Neural crest cell (in vitro differentiated cells): ENCODE measurements at places on chromosomes 1 and 21. TPM values are rescaled to one million over a fixed set of nuclear protein-coding genes. Genes with fewer than 3 reads are reported as not detected.

DNA sequence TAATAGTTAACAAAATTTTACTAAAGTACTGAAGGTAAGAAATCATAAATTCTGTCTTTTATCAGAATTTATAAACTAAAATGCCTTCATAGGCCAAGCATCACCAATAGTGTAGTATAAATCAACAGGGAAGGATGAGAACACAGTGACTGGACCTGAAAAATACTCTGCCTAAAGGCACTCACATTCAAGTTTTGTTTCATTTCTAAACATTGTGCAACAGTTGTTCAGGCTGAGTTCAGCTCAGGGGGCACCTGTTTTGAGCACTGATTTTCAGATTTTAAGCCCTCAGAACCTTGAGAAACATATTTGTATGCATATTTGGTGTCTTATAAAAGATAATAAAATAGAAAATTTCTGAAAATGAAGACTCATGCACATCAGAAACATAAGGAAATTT, 12.4 kb downstream of the ACBD6 start:
- DNase-seq: no peak

DNA sequence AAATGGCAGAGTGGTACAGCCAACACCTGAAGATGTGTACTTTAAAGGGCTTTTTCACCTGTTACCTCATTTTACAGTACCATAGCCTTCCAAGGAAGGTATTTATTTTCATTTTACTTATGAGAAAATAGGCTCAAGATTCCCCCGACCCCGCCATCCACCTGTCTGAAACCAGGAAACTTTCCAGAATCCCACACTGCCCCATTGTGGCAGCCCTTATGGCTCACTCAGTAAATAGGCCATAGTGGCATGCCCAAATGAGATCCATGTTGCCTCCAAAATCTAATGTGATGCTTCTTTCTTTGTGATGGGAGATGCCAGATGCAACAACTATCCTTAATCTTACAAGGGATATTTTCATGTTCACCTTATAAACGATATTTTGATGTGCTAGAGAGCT, 97.8 kb downstream of the EBNA1BP2 start:
- DNase-seq: no peak

- no peak for DNase-seq
Observed at GRCh38 chr21:31667639-31668038, 8.1 kb downstream of the SOD1 start.

DNA sequence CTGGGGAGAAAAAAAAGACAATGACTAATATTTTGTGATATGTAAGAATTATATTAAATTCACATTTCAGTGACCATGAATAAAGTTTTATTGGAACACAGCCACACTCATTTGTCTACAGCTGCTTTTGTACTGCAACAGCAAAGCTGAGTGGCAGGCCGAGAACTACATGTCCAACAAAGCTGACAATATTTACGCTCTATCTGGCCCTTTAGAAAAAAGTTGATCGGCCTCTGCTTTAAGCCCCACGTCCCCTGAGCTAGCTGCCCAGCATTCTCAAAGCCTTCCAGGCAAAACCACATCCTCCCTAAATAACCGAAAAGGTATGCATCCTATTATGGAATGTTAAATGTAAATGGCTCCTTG, 8.6 kb downstream of the SLC2A1 start:
- no peak for DNase-seq

The FCGR3B gene
- total RNA-seq: not detected in 2 replicates

The TMPRSS2 gene
- not detected in 2 replicates for total RNA-seq

- DNase-seq: no peak
Observed at GRCh38 chr21:14119038-14119437, 91.7 kb downstream of the LIPI start.

The LRRN2 gene
- total RNA-seq: 4.5 and 5.0 TPM in 2 replicates

The GPR37L1 gene
- 0.05 TPM in 1 of 2 replicates, not detected in the other for total RNA-seq

The COL9A2 gene
- total RNA-seq: 9.0 and 10.2 TPM in 2 replicates

- DNase-seq: no peak
Observed at GRCh38 chr1:159927211-159927848, 2.0 kb upstream of the TAGLN2 start.

- DNase-seq: no peak
Observed at GRCh38 chr1:39332291-39332690, 127.8 kb downstream of the MACF1 start.

The IL12RB2 gene
- 0.19 and 0.36 TPM in 2 replicates for total RNA-seq

GRCh38 chr1:202011994-202012393, 1.6 kb downstream of the ELF3 start:
- DNase-seq: no peak

DNA sequence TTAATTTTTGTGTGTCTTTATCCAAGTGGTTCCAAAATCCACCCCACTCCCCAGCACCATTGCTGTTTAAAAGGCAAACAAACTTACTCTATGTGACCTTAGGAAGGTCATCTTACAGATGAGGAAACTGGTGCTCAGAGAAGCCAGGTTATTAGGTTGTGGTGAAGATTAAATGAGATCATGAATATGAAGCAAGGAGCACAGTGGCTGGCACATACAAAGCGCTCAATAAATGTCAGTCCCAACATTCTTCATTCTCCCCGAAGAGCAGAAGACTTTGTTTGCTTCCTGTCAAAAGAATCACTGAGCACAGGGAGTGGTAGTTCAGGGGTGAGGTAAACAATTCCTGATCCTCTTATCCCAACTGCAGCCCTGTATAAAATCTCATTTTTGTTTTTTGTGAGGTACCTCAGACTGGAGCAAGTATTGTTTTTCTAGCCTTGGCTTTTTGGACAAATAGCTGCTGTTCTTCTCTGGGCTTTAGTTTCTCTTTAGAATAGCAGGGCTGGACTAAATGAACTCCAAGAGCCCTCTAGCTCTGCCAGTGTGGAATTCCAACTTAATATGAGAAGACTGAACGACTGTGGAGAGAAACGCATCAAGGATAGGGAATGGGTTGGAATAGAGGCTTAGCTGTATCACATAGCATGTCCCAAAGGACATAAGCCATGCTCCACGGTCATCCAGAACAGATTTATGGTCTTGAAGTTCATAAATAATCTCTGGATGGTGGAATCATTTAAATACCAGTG, 455.3 kb upstream of the USP24 start:
- DNase-seq: no peak

The GATAD2B gene
- total RNA-seq: 49.7 and 52.5 TPM in 2 replicates

The SLC26A9 gene
- 0.16 TPM in 1 of 2 replicates, not detected in the other for total RNA-seq

GRCh38 chr1:42449256-42449655, 6.6 kb downstream of the ZMYND12 start:
- DNase-seq: no peak

GRCh38 chr1:25871086-25871703, 4.3 kb downstream of the PAQR7 start:
- no peak for DNase-seq

DNA sequence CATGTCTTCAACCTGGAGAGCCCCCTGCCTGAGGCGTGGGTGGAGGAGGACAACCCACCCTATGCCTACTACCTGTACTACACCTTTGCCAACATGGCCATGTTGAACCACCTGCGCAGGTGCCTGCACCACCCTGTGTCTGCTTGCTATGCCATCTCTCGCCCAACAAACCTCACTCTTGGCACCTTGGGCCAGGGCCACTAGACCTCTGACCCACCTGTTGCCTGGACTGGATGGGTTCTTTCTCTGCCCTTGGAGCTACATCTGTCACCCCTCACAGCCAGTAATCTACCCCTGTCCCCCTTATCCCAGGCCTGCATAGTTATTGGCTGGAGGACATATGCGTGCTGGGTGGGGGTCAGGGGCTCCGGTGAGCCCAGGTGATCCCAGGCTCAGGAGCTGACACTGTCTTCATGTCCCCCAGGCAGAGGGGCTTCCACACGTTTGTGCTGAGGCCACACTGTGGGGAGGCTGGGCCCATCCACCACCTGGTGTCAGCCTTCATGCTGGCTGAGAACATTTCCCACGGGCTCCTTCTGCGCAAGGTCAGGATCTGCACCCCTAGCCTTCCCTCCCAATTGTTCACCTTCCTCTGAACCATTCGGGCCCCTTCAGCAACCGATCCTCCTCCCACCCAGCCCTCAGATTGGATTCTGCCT, 9.9 kb downstream of the AMPD2 start:
- DNase-seq: no peak

The LCE3E gene
- total RNA-seq: not detected in 2 replicates

- no peak for DNase-seq
Observed at GRCh38 chr1:14815175-14815877, 216.8 kb downstream of the KAZN start.

The APP gene
- 245 and 254 TPM in 2 replicates for total RNA-seq

The ATP1A4 gene
- total RNA-seq: 0.20 and 0.35 TPM in 2 replicates

DNA sequence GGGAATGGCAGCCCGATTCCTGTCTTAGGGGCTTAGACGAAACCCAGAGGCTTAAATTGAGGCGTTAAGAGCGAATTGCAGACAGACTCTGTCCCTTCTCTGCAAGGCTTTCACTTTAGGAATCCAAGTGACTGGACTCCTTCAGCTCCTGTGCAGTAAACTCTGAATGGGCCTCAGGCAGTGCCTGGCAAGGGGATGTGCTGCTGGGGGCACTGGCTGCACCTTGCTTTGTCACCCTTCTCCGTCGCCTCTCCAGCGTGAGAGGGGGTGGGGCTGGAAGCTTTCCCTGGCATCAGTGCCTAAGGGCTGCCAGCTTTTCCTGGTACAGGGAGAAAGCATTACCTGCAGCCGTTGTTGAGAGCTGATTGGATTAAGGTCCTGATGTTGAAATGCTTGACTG, 39.9 kb upstream of the NFASC start:
- DNase-seq: no peak

The FMO3 gene
- total RNA-seq: not detected in 2 replicates
